ENCODE measurements at places on chromosomes 2 and 18. TPM values are rescaled to one million over a fixed set of nuclear protein-coding genes. Genes with fewer than 3 reads are reported as not detected.

The MC2R gene
- not detected for polyA plus RNA-seq

DNA sequence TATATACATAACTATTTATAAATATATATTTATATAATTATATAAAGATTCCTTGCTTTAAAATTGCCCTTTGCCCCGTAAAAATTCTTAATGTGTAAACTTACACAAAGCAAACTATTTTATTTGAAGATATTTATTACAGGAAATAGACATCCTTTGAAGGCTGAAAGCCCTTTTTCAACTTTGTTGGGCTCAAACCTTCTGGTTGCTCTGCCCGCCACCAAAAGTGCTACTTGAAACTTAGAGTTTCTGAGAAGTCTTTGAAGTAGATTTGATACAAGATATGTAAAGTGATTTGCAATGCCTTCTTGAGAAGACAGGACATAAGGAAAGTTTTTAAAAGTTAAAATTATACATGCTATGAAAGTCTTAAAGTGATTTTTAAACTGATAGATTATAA lies 36.6 kb upstream of the METAP1D start:
- H3K4me3 ChIP-seq: no peak overlapping the region
- H3K36me3 ChIP-seq: no peaks in the 10 kb centered on the region
- H3K27ac ChIP-seq: no peak overlapping the region
- DNase-seq: no peak

GRCh38 chr2:65639156-65639864 lies 206.9 kb upstream of the SPRED2 start:
- no peak overlapping the region for H3K27ac ChIP-seq
- H3K4me1 ChIP-seq: no peaks in the 10 kb centered on the region
- no peak for DNase-seq
- H3K36me3 ChIP-seq: no peaks in the 10 kb centered on the region
- peaks cover 6% of the 10 kb centered on the region for H3K27me3 ChIP-seq

DNA sequence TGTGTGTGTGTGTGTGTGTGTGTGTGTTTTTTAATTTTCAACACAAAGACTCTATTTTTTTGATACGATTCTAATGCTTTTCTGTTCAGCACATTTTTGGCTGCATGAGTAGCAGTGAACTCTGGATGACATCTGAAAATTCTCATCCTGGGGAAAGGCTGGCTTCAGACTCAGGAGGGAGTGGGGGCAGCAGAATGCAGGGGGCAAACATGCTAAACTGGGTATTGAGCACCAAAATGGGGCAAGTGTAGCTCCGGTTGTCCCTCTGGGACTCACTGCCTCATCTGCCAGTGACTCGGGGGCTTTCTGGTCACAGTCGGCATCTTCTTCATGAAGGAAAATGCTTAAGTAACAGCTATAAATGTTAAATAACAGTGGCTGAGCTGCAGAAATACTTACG lies 116.8 kb upstream of the PID1 start:
- H3K27ac ChIP-seq: no peak overlapping the region
- DNase-seq: no peak
- H3K4me3 ChIP-seq: no peak overlapping the region
- H3K27me3 ChIP-seq: no peaks in the 10 kb centered on the region

The TSPYL6 gene
- not detected for polyA plus RNA-seq

GRCh38 chr2:7969756-7970515 lies 711.9 kb upstream of the ID2 start:
- no peaks in the 10 kb centered on the region for H3K36me3 ChIP-seq
- H3K27me3 ChIP-seq: no peaks in the 10 kb centered on the region
- DNase-seq: no peak
- no peak overlapping the region for H3K4me3 ChIP-seq
- H3K4me1 ChIP-seq: no peaks in the 10 kb centered on the region
- no peak overlapping the region for H3K27ac ChIP-seq

GRCh38 chr2:1683297-1683696 lies 61.0 kb downstream of the PXDN start:
- DNase-seq: no peak
- no peak overlapping the region for H3K27ac ChIP-seq
- H3K36me3 ChIP-seq: peaks cover 37% of the 10 kb centered on the region

DNA sequence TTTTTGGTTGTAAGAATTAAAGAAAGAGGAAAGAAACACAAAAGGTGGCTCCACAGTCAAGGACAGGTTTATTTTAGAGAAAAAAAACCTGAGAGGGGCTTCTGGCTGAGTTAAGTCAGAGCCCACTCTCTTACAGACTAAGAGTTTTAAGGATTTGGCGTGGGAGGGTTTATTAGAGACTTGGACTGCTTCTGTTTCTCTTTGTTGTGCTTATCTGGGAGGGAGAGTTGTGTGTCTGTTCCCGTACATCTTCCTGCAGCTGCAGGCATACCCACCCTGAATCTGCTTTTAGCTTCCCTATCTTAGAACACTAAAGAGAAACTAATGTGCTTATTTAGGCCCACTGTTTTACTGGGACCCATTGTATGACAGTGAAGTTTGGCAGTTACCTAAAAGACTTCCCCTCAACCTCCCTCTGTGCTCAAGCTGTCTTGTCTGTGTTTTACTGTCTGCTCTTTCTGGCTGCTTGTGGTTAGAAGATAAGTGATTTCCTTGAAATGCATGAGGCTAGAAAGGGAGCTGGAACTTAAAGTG lies 2.7 kb downstream of the RSAD2 start:
- no peak for DNase-seq
- no peak overlapping the region for H3K27ac ChIP-seq
- H3K36me3 ChIP-seq: no peaks in the 10 kb centered on the region
- H3K4me3 ChIP-seq: no peak overlapping the region

DNA sequence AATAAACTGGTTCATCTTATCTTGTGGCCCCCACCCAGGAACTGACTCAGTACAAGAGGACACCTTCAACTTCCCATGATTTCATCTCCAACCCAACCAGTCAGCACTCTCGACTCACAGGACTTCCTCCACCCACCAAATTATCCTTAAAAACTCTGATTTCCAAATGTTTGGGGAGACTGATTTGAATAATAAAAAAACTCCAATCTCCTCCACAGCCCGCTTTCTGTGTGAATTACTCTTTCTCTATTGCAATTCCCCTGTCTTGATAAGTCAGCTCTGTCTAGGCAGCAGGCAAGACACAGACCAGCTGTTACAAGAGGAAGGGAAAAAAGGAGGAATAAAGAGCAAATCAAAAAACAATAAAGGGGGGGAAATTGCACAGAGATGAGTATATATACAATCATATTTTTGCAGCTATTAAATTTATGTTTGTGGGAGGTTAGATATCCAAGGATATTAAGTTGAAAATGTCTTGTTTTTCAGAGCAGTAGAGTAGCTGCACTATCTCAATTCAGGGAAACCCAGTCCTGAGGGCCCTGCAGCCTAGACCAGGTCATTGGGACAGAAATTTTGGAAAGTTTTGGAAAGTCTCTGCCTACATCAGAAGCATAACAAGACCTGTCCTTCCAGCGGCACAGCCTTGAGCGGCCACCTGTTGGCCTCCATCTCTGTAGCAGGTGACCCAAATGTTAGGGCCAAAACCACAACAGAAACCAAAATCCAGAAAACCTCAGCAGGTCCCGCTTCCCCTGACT lies 32.8 kb upstream of the SIGLEC15 start:
- H3K27me3 ChIP-seq: no peaks in the 10 kb centered on the region
- no peaks in the 10 kb centered on the region for H3K36me3 ChIP-seq
- peaks cover 7% of the 10 kb centered on the region for H3K4me1 ChIP-seq
- no peak overlapping the region for H3K4me3 ChIP-seq

DNA sequence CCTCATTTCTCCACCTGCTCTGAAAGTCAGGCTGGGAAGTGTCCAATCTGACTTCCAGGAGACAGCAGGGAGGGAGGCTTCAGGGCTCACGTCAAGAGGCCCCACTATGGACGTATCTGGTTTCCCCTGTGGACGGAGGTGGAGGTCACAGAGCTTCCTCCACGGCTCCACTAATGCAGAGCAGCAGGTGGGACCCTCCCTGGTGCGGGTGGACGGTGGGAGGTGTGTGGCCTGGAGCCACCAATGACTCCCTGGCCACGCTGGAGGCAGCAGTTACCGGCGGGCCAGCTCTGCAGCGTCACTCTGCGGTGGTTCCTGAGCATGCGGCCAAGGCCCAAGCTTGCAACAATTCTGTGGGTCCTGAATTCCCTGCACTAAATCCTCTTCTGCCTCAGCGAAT lies 9.0 kb downstream of the CRACDL start:
- no peak for DNase-seq
- H3K4me3 ChIP-seq: no peak overlapping the region
- H3K27ac ChIP-seq: no peak overlapping the region
- no peaks in the 10 kb centered on the region for H3K4me1 ChIP-seq
